ENCODE measurements at places on chromosomes 11 and 22.

DNA sequence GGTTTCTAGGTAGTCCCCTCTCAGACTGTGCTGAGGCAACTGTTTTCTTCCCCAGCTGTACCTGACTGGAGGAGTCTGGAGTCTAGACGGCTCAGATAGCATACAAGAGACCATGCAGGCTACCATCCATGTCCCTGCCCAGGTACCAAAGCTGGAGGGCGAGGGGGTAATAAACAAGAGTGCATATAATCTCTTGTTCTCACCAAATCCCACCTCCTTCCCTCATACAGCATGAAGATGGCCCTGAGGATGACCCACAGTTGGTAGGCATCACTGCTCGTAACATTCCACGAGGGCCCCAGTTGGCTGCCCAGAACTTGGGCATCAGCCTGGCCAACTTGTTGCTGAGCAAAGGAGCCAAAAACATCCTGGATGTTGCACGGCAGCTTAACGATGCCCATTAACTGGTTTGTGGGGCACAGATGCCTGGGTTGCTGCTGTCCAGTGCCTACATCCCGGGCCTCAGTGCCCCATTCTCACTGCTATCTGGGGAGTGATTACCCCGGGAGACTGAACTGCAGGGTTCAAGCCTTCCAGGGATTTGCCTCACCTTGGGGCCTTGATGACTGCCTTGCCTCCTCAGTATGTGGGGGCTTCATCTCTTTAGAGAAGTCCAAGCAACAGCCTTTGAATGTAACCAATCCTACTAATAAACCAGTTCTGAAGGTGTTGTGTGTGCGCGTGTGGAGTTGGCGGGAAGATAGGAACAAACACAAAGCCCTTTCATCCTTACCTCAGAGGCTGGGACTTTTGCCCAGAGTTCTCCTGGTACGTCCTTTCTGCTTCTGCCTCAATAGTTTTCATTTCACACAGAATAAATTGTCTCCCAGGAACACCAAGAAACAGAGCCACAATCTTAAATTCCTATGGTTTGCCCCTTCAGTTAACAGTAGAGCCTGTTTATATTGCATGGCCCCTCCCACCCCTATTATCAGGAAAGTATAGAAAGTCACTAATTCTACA, 8.5 kb downstream of the HMBS start:
- DNase-seq, result no peak

- no peak for DNase-seq
Measured at GRCh38 chr11:112797648-112798293, 163.4 kb upstream of the NCAM1 start.

DNA sequence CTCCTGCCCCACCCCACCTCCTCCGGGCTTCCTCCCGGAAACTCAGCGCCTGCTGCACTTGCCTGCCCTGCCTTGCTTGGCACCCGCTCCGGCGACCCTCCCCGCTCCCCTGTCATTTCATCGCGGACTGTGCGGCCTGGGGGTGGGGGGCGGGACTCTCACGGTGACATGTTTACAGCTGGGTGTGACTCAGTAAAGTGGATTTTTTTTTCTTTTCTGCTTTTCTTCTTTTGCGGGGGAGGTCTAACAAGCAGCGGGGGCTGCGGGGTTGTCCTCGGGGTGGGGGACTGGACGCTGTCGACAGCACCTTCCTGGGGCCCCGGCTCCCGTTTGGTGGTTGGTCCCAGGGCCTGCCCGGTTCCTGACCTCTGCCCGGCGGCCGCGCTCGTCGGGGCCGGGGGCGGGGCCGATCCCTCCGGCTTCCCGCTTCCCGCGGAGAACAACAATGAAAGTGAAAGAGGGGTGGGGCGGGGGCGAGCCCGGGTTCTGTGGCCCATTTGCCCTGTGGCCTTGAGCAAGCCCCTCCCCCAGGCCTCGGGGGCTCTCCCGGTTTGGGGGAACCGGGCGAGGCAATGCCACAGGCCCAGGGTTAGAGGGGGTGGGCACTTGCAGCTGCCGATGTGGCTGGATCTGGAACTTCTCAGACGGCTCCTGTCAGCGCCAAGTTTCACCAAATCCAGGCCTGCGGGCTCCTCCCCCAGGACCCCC, 975 bp upstream of the MDK start:
- peak; percentile 41 for DNase-seq

DNA sequence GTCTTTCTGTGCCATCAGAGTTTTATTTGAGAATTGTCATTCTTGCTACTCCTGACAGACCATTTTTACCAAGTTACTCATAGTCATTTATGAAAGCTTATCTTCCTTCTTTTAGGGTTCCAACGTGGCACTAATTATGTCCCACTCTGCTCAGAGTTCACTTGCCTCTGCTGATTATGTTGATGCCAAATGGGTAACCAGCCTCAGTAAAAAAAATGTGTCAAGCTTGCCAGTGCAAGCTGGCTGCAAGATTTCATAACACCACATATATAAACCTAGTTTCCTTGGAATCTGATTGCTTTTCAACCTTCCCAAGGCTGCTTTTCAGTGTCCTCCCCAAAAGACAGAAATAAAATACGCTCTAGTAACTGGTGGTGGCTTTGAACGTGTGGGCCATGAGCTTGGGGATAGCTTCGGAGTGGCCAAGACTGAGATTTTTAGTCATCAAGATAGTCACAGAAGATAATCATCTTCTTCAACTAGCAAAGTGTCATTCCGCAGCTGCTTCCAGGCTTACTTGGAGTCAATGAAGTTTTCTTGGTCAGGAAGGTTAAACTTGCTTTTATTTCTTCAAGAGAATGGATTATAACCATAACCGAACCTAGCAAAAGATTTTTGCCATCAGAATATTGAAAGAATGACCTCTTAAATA, 29.5 kb upstream of the APOA1 start:
- no peak for DNase-seq

DNA sequence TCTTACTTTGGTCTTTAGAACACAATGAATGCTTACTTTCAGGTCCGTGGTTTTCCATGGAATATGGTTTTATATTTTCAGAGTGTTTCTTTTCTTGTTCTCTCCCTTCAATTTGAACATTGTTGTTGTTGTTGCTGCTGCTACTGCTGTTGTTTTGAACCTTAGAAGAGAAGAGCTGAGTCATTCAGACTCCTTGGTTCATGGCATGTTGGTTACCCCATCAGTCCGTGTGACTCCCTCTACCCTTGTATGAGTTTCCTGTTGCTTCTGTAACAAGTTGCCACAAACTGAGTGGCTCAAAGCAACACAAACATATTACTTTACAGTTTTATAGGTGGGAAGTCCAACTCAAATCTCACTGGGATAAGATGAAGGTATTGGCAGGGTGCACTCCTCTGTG, 511.0 kb downstream of the INSC start:
- no peak for DNase-seq

- no peak for DNase-seq
Measured at GRCh38 chr11:22666688-22667439, 453 bp downstream of the GAS2 start.

- no peak for DNase-seq
Measured at GRCh38 chr11:32121012-32121411, 30.1 kb downstream of the RCN1 start.

DNA sequence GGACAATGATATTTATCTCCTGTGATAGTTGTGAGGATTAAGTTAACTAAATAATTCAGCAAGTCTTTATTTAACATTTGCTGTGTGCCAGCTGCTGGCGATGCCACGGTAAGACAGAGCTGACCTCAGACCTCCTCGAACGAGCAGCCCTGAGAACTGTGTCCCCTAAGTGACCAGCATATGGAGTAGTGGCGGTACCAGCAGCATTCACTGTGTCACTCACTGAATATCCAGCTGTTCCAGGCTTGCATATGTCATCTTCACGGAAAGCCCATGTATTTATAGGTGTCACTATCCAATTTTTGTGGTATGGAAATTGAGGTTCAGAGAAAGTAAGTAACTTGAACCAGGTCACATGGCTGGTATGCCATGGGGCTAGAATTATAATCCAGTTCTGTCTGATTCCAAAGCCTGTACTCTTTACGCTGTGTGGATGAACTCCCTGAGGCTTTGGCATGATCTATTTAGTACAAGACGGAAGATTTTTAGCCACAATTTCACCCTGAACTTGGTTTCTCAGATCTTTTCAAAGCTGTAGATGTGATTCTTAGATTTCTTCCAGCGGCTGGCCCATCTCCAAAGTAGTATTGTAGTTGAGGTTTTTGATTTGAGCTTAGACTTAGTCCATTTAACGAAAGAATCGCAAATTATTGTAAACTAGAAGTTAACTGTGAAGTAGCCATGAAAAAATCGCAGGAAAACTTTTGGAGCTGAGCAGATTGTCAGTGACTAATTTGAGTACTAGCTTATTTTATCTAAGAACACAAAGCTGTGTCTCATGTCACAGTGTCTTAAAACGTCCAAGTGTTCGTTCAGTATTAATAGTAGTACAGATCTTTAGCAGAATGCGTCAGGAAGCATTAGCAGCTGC, 49.4 kb upstream of the MYO18B start:
- no peak for DNase-seq

GRCh38 chr11:117194267-117194666, 4.9 kb upstream of the TAGLN start:
- no peak for DNase-seq

DNA sequence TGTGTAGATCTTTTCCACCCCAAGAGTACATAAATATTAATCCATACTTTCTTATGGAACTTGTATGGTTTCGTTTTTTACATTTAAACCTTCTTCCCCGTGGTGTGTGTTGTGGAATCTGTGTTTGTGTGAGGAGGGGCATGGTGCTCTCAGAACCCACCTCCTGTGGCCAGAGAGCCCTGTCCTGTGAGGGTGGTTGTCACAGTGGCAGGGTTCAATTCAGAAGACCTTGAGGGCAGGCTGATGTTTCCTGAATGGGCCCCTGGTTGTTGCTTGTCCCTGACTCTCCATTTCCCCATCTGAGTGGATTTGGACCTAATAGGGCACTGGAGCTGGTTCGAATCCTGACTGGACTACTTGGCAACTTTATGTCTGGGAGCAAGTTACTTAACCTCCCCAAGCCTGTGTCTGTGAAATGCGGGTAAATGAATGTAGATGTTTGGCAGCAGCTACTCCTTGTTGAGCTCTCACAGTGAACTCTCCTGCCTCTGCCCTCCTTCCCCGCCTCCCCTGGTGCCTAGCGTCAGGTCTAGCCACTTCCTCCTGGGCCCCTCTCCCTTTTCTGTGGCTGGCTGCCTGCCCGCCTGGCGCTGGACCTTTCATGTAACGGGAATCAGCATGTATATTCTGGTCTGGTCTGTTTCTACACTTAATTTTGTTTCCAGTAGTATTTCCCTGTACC, 7.3 kb downstream of the NEAT1 start:
- DNase-seq, result peak; percentile 72

GRCh38 chr22:50118129-50118528, 28.3 kb downstream of the MOV10L1 start:
- no peak for DNase-seq

DNA sequence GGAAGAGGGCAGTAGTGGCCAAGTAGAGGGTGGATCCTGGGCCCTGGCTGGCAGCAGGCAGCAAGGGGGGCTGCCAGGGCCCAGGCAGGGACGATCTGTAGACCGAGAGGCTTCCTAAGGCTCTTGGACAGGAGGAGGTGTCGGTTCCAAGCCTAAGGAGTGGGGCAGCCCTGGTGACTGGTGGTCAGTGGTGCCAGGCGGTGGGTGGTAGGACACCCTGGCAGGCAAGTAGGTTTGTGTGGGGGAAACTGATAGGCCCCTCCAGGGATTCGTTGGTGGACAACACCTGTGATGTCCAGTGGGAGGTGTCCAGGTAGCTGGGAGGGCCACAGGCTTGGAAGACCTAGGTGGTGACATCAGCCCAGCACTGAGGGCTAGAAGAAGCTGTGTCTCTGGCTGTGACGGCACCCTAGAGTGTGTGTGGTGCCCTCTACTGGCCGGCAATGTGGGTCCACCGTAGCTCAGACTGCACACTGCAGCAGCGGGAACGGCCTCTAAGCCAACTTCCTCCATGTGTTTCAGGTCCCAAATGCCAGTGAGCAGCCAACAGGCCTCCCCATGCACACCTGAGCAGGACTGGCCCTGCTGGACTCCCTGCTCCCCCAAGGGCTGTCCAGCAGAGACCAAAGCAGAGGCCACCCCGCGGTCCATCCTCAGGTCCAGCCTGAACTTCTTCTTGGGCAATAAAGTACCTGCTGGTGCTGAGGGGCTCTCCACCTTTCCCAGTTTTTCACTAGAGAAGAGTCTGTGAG, 9.4 kb upstream of the SAMM50 start:
- peak; percentile 67 for DNase-seq

DNA sequence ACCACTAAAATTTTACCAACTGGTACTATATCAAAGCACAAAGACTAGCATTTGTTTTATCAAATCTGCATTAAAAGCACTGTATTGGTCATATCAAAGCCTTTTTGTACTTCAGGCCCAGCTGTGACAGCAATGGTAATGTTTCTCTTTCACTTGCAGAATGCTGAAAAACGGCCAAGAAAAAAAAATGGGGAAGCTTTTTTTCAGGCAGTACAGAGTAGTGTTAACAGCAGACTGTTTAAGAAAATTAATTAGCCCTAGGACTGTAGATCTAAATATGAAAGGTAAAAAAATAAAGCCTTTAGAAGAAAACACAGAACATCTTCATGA, 33.3 kb downstream of the DENND5A start:
- no peak for DNase-seq

DNA sequence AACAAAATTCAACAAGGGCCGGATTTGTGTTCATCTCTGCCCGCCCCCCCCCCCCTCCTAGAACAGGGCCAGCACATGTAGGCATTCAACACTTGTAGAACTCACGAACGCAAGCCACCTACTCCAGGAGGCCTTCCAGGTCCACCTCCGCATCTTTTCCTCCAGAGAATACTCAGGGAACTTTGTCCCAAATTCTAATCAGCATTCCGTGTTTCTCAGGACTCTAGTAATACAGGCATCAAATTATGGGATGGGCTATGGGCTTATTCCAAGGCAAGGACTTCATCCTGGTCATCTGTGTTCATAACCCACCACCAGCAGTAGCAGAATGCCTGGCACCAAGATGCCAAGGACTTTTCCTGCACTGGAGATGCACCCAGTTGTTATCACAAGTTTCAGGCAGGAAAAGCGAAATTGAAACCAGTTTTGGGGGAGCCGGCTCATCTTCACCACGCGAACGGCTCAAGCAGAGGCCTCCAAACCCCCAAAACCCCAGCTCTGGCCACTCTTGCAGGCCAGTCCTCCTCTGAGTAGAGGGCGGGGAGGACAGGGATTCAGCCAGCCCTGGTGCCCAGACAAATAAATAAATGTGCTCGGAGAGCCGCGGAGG, 462 bp downstream of the UBE2L6 start:
- peak; percentile 45 for DNase-seq

DNA sequence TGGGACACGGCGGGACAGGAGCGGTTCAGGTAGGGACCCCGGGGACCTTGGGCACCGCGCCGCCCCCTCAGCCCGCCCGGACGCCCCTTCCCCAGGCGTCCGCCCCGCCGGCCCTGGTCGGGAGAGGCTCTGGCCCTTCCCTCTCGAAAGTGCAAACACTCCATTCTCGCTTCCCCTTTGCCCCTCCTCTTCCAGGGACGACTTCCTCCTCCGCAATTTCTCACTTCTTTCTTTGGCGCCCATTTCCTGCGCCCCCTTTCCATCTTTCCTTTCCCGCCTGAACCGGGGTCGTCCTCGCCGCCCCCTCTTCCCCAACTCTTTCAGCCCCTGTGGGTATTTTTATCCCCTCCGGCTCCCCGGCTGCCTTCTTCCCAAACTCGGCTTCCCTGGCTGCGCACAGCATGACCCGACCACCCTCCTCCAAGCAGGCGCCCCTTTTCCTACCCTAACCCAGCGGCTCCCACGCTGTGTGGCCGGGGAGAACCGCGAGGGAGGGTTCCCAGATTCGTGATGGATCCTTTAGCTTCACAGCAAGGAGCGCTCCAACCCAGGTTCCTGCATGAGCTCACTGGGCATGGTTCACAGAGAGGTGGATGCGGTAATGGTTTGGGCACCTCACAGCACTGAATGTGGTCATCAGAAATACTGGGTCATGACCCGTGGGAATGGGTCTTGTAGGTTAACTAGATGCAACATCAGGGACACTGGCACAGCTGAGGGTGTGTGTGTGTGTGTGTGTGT, 689 bp downstream of the RAB39A start:
- no peak for DNase-seq

All from CD4-positive, alpha-beta T cell treated with Interleukin-4 for 1 hour (primary cell).